NAMALWA (cell line): ENCODE measurements at places on chromosomes 3 and 15.

GRCh38 chr3:120561251-120562045, 34.7 kb upstream of the NDUFB4 start:
- DNase-seq: peak; percentile 80

- peak; percentile 85 for DNase-seq
Observed at GRCh38 chr3:13091898-13092611, 18.8 kb upstream of the IQSEC1 start.

- no peak for DNase-seq
Observed at GRCh38 chr3:23232854-23233253, 29.7 kb downstream of the UBE2E2 start.

- DNase-seq: no peak
Observed at GRCh38 chr15:92075764-92076163, 222.3 kb downstream of the SLCO3A1 start.
